Mucosa of gallbladder (tissue), 1 donor: ENCODE measurements at places on chromosomes 7 and 10.

- no peak for DNase-seq
Observed at GRCh38 chr7:130667593-130668257, 823 bp downstream of the COPG2 start.

DNA sequence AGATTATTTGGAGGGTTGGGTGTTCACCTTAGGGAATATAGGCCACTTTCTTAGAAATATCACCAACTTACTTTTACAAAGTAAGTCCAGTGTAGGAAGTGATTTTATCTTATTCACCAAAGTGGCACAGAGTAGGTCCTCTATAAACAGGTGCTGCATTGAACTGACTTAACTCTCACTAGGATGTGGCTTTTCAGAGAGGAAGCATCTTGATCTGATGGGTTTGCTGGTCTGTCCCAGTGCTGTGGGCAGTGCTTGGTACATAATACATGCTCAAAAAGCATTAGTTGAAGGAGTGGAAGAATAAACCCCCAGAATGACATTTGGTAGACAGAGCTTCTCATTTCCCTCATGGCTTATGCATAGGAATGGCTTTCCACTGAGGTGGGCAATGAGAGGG lies 334.7 kb downstream of the LRMDA start:
- DNase-seq, result no peak

DNA sequence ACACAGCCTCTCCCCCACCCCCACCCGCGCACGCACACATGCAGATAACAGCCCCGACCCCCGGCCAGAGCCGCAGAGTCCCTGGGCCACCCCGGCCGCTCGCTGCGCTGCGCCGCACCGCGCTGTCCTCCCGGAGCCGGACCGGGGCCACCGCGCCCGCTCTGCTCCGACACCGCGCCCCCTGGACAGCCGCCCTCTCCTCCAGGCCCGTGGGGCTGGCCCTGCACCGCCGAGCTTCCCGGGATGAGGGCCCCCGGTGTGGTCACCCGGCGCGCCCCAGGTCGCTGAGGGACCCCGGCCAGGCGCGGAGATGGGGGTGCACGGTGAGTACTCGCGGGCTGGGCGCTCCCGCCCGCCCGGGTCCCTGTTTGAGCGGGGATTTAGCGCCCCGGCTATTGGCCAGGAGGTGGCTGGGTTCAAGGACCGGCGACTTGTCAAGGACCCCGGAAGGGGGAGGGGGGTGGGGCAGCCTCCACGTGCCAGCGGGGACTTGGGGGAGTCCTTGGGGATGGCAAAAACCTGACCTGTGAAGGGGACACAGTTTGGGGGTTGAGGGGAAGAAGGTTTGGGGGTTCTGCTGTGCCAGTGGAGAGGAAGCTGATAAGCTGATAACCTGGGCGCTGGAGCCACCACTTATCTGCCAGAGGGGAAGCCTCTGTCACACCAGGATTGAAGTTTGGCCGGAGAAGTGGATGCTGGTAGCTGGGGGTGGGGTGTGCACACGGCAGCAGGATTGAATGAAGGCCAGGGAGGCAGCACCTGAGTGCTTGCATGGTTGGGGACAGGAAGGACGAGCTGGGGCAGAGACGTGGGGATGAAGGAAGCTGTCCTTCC lies 620 bp downstream of the EPO start:
- no peak for DNase-seq

DNA sequence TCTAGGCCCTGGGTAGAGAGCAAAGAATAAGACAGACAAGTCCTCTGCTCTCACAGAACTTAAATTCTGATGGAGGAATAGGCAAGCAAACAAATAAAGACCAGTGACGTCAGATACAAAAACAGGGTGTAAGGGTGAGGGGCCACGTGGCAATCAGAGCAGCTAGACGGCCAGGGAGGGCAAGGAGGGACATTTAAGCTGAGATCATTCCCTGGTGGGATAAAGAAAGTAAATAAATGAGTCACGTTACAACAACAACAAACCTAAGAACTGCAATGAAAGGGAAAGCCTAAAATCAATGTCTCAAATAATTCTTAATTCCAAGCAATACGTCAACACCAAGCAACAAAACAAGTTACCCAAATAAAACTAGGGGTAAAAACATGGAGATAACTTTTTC lies 21.8 kb downstream of the STN1 start:
- no peak for DNase-seq

DNA sequence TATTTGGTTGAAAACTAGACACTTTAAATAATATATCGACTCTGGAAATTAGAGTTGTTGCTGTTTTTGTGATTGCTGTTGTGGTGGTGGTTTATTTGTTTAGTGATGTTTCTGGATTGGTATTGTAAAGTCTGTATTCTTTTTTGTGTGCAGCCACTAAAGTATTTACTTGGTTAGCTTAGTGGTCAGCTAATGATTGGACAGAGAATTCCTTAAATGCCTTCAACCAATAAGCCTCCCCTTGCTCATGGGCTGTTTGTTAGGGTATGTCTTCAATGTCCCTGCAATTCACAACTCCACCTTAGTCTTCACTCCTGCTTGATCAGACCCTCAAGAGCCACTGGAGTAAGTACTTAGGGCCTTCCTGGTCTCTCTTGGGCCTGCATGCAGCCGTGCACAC lies 71.0 kb downstream of the PAXIP1 start:
- no peak for DNase-seq

DNA sequence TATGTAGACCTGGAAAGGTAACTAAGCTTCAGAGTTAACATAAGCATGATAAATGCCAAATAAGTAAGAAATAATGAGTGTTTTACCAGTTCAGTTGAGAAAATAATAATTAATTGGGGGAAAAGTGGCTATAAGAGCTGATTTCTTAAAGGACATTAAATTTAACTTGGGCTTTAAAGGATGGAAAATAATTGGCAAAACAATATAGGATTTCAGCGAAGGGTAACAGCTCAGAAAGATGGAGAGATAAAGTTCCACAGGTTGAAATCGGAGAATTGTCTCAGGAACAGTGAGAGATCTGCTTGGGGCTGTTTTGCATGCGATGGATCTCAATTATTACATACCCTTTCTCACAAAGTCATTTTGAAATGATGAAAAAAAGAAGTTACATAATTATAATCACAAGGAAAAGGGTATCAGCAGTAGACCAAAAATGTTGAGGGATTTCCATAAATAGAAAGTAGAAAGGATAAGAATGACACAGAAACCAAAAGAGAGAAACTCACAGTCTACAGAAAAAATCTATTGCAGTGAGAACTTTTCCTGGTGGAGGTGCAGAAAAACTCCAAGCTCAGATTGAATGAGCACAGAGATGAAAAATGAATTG lies 40.1 kb upstream of the ITGB8 start:
- DNase-seq, result no peak

GRCh38 chr10:111968647-111969046 lies 214.9 kb downstream of the GPAM start:
- DNase-seq, result no peak

GRCh38 chr10:59454171-59454919 lies 92.0 kb upstream of the FAM13C start:
- DNase-seq, result no peak

DNA sequence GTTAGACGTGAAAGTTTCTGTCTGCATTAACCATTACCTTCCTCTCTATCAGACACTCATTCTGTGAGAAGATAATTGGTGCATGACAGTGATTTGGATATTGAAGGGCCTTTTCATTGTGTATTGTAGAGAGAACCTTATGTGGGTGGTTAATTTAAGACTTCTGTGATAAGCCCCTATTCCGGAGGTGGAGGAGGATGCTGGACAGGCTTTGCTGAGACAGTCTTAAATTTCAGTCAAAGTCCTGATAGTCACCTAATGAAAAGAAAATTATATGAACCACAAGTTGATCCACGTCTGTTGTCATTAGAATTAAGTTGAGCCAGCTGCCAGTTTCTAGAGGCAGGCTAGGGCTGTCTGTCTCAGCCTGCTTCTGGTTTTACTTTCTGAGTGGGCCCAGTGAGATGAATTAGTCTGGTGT lies 62.9 kb downstream of the CELF2 start:
- DNase-seq, result no peak

DNA sequence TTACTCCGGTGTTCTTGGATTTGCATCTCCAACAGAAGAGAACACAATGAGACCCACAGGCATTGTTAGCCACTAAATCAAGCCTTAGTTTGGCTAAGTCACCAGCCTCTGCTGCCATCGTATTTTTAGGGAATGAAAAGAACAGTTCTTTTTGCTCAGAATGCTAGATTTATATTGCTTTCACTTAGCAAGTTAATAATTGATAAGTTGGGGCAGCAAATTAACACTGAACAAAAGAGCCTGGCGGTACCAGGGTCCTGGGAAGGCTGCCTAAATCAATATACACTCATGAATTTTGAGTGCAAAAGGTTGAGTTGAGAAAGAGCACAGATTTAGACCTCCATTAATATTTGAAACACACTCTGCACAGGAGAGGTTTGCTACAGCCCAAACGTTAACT lies 767.7 kb downstream of the TYW1 start:
- peak; percentile 31 for DNase-seq

DNA sequence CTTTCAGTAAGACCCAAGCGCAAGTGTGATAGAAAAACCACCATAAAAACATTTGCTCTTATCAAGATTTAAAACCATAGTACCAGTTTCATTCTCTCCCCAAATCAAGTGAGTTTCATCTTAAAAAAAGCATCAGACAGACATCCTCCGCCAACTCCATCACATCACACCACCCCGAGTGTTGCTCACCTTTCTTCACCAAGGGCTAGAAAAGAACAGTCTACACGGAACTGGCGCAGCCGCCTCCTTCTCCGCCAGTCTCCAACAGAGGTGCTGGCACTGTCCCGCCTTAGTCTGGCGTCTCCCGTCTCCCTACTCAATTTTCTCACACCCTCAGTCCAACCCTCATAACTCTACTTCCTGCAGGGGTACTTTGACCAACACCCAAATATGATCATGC lies 46.9 kb upstream of the WIPI2 start:
- no peak for DNase-seq

DNA sequence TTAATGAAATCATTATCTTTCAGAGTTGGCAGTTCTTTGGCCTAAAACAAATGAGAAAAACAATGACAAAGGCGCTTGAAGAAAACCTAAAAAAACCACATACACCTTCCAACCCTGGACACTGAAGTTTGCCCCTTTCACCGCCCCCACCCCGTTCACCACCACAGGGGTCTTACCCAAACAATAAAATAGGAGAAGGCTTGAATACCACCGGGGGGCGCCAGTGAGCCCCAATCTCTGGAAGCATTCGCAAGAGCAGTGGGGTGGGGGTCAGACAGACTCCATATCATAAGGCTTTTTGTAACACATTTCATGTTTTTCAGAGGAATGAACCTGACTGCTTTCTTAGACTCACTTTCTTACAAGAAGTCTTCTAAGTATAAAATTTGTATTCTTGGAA lies 163.6 kb downstream of the PIP4K2A start:
- DNase-seq, result peak; percentile 28

DNA sequence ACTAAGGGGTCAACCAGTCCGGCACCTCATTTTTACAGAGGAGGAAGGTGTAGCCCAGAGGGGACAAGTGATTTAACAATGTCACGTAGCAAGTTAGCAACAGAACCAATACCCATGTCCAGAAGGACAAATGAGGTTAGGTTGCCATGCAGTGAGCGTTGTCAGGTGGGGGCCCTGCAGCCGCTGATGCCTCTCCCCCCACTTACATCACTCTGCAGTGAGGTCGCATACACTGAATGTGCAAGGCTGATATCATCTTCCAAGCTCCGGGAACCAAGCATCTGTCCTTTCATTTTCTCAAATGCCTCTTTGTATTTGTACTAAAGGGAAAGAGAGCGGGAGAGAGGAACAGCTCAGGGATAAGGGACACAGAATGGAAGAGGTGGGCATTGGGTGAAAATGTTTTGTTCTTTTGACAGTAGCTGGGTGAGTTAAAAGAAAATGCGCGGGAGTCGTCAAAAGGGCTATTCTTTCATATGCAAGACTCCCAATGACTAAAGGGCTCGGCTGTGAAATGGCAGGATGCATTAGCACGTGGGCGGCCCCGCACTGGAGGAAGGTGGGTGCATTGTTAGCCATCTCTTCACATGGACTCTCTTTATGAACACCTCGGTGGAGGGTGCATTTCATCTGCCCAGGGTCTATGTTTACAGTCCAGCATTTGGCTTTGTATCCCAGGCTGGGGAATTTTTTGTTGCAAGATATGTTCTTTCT lies 49.7 kb downstream of the NRAP start:
- no peak for DNase-seq

GRCh38 chr10:53239873-53240272 lies 467.3 kb upstream of the MBL2 start:
- no peak for DNase-seq

DNA sequence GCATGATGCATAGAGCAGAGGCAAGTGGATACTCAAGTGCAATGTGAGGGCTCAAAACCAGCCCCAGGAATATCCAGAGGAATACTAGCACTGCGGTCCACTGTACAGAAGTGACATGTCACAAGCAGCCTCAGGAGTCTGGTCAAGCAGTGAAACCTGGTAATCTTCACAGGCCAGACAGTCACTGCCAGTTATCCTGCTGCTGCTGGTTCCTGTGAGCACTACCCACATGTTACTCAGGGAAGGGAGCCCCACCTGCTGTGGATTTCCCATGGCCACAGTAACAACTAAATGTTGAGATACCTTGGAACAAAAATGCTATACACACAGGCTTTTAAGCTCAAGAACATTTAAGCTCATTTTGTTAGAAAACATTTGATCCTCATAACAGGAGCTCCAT lies 103.0 kb downstream of the RNF133 start:
- DNase-seq, result no peak

GRCh38 chr7:41708581-41709358 lies 5.9 kb upstream of the INHBA start:
- no peak for DNase-seq

- DNase-seq, result peak; percentile 95
Observed at GRCh38 chr10:58267713-58268453, at the start of gene IPMK. Gene IPMK, minus strand, starts transcription at chr10:58267894. Its CDS starts 283 bp downstream, at chr10:58267611.

DNA sequence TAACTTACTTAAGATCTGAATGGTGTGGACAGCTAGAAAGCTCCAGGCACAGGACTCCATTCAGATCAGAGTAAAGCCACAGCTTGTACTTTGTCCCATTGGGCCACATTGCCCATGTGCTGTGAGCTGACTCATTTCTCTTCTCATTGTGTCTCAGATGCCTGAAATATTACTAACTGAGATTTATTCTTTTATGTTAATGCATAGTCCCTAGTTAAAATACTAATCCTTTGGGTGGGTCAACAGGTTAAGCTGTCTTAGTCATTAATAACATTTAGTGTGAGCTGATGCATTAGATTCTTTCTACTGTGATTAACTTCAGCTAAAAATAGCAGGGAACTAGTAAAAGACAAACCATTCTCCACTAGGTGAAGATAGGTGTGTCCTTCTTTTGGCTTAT lies 104.7 kb upstream of the ARMC3 start:
- peak; percentile 64 for DNase-seq

GRCh38 chr7:106425017-106425719 lies 140.4 kb upstream of the NAMPT start:
- peak; percentile 77 for DNase-seq

- no peak for DNase-seq
Observed at GRCh38 chr10:35355971-35356724, 19.8 kb downstream of the CCNY start.
